ENCODE measurements at places on chromosomes 4 and X. TPM values are rescaled to one million over a fixed set of nuclear protein-coding genes. Genes with fewer than 3 reads are reported as not detected.

- H3K27me3 ChIP-seq = no peaks in the 10 kb centered on the region
- H3K4me1 ChIP-seq = no peaks in the 10 kb centered on the region
- DNase-seq = no peak
- H3K27ac ChIP-seq = no peak overlapping the region
- no peak overlapping the region for H3K4me3 ChIP-seq
These were observed 113.9 kb downstream of the GRIA3 start for GRCh38 chrX:123298026-123298425.

DNA sequence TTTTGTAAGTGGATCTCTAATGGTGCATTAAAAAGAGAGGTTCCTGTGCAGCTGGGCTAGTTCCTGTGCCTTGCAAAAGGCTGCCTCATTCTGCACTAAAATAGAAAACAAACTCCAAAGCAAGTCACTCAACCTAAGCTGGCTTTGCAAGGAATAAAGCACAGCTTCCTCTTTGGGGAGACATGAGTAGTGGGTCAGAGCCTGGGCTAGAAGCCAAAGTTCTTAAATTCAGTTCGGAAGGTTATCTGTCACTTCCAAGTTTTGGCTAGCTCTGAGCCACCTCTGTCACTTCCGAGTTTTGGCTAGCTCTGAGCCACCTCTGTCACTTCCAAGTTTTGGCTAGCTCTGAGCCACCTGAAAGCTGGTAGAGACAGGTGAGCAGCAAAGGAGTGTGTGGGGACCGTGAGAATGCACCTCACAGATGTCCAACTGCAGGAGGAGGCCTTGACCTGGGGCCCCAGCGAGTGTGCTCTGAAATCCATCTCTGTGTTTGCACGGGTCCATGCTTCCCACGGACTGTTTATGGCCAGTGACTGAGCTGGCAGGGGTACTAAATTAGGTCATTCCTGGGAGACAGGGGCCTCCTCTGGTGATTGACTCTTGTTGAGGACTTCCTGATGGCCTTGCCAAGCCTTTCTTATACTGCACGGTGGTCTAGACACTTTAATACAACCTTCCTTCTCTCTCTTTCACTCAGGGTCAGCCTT lies 36.4 kb upstream of the MAMLD1 start:
- no peak for DNase-seq
- no peaks in the 10 kb centered on the region for H3K27me3 ChIP-seq
- no peak overlapping the region for H3K27ac ChIP-seq
- H3K4me1 ChIP-seq = no peaks in the 10 kb centered on the region
- no peaks in the 10 kb centered on the region for H3K36me3 ChIP-seq

DNA sequence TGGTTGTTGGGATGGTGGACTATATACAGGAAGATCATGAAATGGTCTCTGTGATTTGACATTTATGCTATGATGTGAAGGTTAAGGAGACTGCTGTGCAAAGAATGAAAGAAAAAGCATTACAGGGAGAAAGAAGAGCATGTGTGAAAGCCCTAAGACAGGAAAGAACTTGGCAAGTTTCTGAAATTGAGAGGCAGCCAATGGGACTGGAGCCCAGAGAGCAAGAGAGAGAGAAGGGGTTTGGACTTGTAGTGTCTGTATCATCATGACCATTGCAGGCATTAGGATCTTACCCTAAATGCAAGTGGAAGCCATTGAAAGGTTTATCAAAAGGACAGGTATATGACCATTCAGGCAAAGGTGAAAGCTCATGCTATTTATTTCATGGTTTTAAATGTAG lies 147.1 kb downstream of the NAA11 start:
- no peak overlapping the region for H3K4me3 ChIP-seq
- no peak overlapping the region for H3K27ac ChIP-seq
- H3K27me3 ChIP-seq = no peaks in the 10 kb centered on the region
- DNase-seq = no peak

GRCh38 chrX:3807906-3808305 lies 94.5 kb upstream of the PRKX start:
- peaks cover 8% of the 10 kb centered on the region for H3K27me3 ChIP-seq
- H3K36me3 ChIP-seq = no peaks in the 10 kb centered on the region
- DNase-seq = no peak

DNA sequence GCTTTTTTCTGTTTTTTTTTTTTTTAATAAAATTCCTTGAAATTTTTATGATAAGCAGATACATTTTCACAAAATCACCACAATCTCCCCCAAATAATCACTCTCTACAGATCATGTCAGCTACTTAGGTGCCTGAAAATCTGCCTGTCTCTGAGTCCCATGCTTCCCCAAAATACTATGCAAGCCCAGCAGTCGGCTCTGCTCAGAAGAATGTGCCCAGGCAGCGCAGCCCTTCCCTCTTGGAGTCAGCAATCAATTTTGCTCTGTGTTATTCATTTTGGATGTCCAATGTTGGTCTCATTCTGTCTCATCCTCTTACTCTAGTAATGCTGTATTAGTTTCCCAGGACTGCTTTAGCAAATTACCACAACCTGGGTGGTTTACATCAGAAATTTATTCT lies 24.9 kb upstream of the C1QTNF7 start:
- no peak for DNase-seq
- H3K4me1 ChIP-seq = peaks cover 30% of the 10 kb centered on the region
- no peaks in the 10 kb centered on the region for H3K36me3 ChIP-seq

VCX3B gene
- not detected for total RNA-seq

SRPX gene
- 0.24 TPM for total RNA-seq
